ENCODE measurements at places on chromosomes 13 and 19.

DNA sequence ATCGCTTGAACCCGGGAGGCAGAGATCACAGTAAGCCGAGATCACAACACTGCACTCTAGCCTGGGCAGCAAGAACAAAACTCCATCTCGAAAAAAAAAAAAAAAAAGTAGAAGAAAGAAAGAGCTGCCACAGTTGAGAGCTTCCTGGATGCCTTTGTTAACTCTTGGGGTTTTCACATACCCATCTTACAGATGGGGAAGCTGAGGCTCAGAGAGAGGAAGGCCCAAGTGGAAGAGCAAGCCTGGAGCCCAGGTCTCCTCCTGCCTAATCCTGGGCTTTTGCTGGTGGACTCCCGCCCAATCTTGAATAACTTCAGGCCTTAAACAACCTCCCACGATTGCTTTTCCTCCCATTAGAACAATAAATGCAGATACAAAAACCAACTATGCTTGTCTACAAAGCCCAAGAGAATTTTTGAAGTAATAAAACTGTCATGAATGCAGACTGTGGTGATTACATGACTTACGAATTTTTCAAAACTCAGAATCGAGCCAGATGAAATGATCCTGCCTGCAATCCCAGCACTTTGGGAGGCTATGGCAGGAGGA is 41.7 kb downstream of the LTBP4 start:
- DNase-seq = no peak

- DNase-seq = no peak
These were observed 800.1 kb upstream of the PCDH9 start for GRCh38 chr13:68030152-68030809.

DNA sequence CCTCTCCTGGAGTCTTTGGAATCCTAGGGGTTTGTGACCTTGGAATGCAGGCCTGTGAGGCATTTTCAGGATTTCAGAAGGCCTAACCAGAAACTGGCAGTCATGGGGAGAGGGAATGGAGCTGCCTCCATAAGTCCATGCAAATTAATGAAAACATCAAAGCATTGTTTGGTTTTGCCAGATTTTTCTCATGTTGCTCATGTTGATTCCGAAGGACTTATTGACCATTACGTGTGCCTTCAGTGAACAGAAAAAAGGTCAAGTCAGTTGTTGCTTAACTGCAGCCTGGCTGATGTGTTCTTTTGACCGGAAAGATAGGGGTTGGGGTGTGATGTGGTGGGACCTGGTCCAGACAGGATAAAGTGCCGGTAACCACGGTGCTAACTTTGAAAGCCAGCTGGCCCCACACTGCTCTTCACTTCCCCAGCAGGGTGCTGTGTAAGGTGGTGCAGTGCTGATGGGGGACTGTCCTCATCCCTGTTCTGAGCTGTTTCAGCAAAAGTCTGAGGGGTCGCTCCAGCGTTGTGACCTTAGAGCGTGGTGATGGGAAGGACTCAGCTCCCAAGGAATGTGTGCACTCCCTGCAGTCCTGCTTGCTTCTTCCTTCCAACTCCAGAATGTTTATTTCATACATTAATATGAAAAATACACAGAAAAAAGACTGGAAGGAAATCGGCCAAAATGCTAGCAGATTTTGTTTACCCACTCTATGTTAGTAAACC is 3.5 kb downstream of the RNF113B start:
- no peak for DNase-seq

GRCh38 chr19:20482721-20483120 is 82.9 kb downstream of the ZNF737 start:
- DNase-seq = no peak

GRCh38 chr13:45989607-45990006 is 62.9 kb downstream of the ZC3H13 start:
- no peak for DNase-seq

DNA sequence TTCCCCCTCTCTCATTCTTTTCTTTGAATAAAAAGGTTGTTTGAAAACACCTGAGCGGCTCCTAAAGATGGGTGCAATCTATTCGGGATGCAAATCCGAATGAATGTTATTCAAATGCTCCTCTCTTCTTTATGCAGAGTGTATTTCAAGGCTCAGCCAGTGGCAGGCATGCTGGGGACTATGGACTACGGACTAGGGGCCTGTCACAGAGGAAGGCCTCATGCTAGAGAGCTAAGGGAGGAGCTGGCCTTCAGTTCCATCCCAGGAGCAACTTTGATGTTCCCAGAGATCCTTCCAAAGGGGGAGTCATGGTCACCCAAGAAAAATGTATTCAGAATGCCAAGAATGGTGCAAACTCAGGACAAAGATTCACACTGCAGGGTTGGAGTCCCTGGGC is 9.3 kb downstream of the ALOX5AP start:
- DNase-seq = no peak

DNA sequence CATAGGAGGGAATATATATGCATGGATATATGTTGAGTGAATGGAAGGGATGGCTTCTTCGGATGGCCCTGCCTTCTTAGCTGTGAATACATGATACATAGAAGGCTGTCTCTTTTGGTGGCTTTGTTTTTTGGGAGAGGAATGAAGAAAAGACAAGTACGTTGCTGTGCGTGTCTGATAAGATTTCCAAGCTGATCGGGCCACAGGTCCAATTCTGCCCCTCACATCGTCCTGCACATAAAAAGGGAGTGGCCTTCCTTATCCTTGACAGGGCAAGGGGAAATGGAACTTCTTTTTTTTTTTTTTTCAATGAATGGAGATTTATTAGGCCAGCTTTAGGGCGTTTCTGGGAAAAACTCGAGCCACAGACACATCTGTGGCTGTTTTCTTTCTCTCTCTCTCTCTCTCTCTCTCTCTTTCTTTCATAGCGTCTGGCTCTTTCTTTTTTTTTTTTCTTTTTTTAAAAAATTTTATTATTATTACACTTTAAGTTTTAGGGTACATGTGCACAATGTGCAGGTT is 103.8 kb upstream of the SPATA13 start:
- no peak for DNase-seq

DNA sequence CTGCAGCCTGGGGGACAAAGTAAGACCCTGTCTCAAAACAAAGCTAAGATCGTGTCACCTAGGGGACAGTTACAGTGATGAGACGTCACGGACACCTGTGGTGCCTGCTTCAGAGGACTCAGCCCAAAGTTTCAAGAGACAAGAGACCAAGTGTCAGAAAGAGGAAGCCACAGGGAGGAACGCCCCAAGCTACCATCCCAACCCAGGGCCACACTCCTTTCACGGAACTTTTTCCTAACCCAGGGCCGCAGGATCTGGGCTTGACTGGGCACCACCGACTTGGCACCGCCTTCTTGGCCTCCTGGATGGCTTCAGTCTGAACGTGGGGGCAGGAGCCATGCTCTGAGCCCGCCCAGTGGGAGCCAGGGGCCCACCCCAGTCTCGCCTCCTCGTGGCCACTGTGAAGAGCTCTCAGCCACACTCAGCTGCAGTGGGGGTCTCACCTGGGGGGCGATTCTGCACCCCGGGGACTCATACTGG is 8.5 kb downstream of the MOB3A start:
- DNase-seq = no peak

- no peak for DNase-seq
These were observed 13.1 kb upstream of the SCEL start for GRCh38 chr13:77522444-77522843.

GRCh38 chr19:55474269-55475265 is 1.9 kb upstream of the ZNF628 start:
- DNase-seq = no peak

DNA sequence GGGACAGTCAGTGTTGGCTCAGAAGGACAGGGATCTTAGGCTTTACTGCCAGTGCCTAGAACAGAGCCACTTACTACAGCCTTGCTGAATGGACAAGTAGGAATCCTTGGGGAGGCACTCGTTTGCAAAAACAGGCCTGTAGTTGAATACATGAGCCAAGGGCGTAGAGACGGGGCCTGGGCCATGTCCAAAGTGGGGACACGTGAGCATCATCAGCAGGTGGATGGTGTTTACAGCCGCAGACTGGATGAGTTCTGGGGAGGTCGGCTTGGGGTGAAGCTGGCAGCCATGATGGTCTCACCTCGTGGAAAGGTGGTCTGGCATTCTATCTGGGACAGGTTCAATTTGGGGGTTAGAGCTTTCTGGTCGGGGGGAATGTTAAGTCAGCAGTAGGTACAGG is 17.5 kb downstream of the RYR1 start:
- DNase-seq = no peak

- no peak for DNase-seq
These were observed 3.8 kb downstream of the BCAT2 start for GRCh38 chr19:48806818-48807589.

DNA sequence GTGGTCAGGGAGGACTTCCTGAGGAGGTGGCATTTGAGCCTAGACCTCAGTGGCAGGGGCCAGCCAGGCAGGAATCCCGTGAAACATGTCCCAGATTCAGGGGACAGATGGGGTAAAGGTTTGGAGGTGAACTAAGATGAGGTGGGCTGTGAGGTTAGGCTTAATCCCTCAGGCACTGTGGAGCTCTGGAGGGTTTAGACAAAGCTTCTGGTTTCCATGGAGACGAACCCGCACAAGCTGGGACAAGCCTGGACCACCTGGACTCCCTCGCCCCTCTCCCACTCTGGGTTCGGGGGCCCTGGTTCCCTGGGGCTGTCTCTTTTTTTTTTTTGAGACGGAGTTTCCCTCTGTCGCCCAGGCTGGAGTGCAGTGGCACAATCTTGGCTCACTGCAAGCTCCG is 15.7 kb downstream of the TJP3 start:
- no peak for DNase-seq

- no peak for DNase-seq
These were observed 104.2 kb downstream of the RAB20 start for GRCh38 chr13:110457361-110457760.

DNA sequence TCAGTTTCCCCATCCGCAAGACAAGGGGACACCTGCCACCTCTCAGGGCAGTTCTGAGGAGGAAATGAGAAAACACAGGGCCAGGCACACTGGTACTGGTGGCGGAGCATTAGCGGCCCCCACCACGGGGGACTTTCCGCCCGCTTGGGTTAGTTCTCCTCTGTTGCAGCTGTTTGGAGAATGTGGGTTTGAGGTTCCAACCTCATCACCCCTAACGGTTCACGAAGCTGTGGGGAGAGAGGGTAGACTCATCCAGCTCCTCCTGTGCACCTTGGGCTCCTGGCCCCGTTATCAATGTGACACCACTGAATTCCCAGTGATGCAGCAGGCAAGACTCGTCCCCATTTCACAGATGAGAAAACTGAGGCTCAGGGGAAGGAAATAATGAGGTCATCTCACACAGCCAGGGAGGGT is 10.3 kb downstream of the PTPRS start:
- DNase-seq = no peak

DNA sequence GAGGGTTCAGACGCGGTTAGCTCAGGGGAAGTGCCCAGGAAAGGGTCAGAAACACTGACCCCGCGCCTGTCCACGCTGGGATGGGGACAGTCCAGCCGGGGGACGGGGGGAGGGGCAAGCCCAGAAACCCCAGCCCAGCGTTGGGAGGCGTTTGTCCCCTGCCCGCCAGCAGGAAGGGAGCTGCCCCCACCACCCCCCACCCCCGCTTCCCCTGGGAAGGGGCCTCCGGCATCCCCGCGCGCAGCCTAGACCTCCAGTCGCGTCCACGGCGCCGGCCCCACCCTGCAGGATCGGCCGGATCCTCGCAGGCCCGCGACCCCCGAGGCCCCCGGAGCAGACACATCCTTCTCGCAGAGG is 277 bp downstream of the GIPC1 start:
- DNase-seq = no peak

- DNase-seq = no peak
These were observed 17.0 kb downstream of the POU2F2 start for GRCh38 chr19:42115219-42115618.

DNA sequence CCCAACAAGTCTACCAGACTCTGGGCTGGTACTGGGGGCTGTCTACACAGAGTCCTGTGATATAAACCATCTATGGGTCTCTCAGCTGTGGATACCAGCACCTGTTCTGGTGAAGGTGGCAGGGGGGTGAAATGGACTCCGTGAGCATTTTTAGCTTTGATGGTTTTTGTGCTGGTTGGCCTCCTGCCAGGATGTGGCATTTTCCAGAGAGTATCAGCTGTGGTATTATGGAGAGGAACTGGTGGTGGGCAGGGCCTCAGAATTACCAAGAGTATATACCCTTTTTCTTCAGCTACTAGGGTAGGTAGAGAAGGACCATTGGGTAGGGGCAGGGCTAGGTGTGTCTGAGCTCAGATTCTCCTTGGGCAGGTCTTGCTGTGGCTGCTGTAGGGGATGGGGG is 1920.9 kb upstream of the PCDH20 start:
- no peak for DNase-seq

- no peak for DNase-seq
These were observed 16.1 kb downstream of the NKPD1 start for GRCh38 chr19:45144431-45145269.

- DNase-seq = no peak
These were observed 1.2 kb upstream of the DPY19L3 start for GRCh38 chr19:32404213-32404932.

GRCh38 chr13:37457612-37458011 is 141.0 kb downstream of the POSTN start:
- no peak for DNase-seq

GRCh38 chr19:16115301-16116039 is 3.8 kb downstream of the RAB8A start:
- DNase-seq = no peak

DNA sequence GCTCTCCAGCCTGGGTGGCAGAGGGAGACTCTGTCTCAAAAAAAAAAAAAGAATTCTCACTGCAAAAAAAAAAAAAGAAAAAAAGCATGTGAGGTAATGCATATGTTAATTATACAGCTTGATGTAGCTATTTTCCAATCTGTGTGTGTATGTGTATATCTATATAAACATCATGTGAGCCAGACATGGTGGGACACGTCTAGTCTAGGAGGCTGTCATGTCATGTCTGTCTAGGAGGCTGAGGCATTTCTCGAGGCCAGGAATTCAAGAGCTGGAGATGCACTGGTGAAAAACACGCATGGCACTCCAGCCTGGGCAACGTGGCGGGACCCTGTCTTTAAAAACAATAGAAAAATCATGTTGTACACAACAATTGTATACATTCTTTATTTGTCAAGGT is 6.9 kb upstream of the SBK3 start:
- DNase-seq = no peak

DNA sequence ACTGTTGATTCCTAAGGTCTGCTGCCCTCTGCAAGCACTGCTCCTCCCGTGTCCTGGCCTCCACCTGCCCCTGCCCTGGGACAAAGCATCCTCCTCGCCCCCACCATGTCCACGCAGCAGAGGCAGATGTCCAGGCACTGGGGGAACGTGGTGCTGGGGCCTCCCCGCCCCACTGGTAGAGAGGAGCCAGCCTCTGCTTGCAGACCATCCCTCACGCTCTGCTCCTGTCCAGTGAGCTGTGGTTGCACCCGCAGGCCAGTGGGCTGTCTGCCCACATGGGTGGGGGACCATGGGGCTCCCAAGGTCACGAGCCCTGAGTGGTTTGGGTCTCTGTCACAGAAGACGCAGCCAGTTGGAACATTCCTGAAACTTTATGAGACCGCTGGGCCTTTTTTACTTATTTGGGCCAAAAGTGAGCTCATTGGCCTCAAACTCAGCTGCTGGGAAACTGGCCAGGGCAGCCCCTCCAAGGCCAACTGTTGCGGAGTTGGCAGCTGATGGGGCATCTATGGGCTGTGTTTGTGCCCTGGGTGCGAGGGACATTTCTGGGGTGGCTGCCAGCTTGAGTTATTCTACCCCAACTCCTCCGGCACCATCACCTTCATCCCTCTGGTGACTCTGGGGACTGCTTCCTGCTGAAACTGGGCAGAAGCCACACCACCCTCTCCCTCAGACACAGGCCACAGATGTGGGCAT is 64.8 kb upstream of the F7 start:
- DNase-seq = peak; percentile 76
